ENCODE measurements at places on chromosomes 13 and 19.

GRCh38 chr13:64073203-64073602 lies 2657.6 kb upstream of the PCDH20 start:
- DNase-seq: no peak

GRCh38 chr13:74027161-74027779 lies 106.9 kb downstream of the KLF12 start:
- peak; percentile 37 for DNase-seq

DNA sequence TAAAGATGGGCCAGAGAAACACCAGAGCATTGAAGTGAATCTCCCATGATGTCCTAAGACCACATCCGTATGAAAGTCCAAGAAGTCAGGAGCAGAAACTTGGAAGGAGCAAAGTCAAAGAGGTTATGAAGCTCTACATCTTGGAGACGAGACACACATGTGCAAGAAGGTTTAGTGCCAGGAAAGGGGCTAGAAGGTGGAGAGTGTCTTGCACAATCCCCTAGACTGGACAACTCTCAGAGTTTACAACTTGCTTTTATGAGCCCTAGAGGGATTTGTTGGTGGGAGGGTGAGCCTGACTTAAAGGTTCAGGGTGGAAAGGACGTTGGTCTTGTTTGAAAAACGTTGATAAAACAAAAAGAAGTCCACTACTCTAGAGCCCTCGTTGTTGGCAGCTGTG lies 150.6 kb downstream of the GPC6 start:
- no peak for DNase-seq

- no peak for DNase-seq
These were observed 41.9 kb downstream of the EPSTI1 start for GRCh38 chr13:42950181-42950580.

DNA sequence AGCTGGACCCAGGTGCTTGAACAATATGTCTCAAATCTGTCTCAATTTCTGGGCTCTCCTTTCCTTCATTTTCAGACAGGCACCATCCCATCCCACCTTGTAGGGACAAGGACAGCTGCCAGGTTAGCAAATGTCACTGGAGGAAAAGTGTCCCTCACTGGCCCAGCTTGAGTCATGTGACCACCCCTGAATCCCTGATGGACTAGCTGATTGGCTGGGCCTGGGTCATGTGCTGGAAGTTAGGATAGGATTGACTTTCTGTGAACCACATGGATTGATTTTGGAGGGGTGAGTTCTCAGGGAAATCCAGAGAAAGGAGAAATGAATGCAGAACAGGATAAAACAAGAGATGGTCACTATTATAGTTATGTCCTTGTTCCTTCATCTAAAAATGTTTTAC lies 28.2 kb upstream of the FXYD3 start:
- DNase-seq: no peak

- no peak for DNase-seq
These were observed at the start of gene ACP7 for GRCh38 chr19:39083983-39084731. Gene ACP7, plus strand, starts transcription at chr19:39084368. Its CDS starts 902 bp downstream, at chr19:39085270.

- no peak for DNase-seq
These were observed 2.2 kb upstream of the EID2 start for GRCh38 chr19:39542206-39542605.

- no peak for DNase-seq
These were observed 128.8 kb downstream of the SIPA1L3 start for GRCh38 chr19:38035515-38036495.

Measured in Jurkat, Clone E6-1 (cell line).